Activated CD8-positive, alpha-beta memory T cell treated with anti-CD3 and anti-CD28 coated beads, Interleukin-2, amount 10 ng/mL, durations not matched to agents 7 days and 5 days (primary cell): ENCODE measurements at places on chromosomes 5 and 9. TPM values are rescaled to one million over a fixed set of nuclear protein-coding genes. Genes with fewer than 3 reads are reported as not detected.
A peak's percentile ranks its signal among the peaks of the same experiment; 100 is the strongest.

- H3K27me3 ChIP-seq: peaks cover 36% of the 10 kb centered on the region
- peak; percentile 68 for DNase-seq
- H3K4me3 ChIP-seq: no peak overlapping the region
These were observed 314.4 kb downstream of the GADD45G start for GRCh38 chr9:89919171-89919681.

DNA sequence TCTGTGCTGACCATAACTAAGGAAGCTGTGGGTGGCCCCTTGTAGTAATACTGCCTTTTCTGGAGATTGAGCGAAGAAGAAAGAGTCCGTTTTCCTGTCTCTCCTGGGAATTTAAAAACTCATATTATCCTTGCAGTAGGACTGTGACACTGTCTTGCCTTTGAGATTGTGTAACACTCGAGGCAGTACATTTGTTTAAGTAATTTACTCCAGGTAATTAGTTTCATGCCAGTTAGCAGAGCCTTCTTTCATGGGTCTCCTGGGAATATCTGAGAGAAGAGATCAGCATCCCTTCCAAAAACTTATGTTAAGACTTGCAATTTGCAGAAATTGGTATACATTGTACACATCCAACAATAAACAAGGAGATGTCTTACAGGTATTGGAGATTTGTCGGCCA lies 405.6 kb downstream of the DMRT2 start:
- H3K27me3 ChIP-seq: peaks cover 12% of the 10 kb centered on the region

DNA sequence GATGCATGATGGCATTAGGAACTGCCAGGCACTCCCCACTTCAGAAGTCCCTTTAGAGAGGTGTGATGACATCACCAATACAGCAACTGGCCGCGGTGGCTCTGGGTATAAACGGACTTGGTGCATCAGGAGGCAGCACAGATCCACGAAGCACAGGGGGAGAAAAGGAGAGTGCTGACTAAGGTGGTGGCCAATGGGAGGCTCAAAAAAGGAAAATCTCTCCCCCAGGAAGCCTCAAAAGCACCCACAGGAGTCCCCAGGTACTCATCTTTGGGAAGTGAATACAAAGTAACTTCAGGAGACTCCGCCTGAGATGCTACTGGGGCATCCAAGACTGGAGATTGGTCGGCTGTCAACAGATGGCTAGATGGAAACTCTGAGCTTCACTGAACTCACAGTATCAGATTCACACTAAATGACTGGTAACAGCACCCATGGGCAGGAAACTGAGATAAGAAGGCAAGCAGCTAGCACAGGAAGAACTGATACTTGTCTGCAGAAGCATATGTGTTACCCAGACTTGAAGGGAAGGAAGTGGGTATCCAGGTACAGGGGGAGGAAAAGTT lies 7.6 kb downstream of the TTC39B start:
- peaks cover 33% of the 10 kb centered on the region for H3K36me3 ChIP-seq
- peak overlapping the region; percentile 97 for H3K27ac ChIP-seq
- no peaks in the 10 kb centered on the region for H3K27me3 ChIP-seq
- H3K4me1 ChIP-seq: peaks cover 66% of the 10 kb centered on the region
- peak; percentile 84 for DNase-seq

DNA sequence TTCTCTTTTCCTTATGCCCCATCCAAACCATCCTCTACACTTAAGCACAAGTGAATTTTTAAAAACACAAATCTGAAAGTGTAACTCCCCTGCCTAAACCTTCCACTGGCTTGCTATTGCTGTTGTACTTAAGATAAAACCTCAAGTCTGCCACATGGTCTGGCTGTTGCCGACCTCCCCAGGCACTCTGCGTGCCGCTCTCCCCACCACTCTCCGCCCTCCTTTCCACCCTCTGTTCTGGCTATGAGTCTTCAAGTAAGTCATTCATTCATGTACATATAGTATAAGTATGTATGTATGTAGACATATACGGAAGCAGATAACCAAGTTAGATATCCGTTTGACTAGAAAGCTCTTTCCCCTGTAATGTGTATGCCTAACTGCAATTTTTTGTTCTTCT lies 94.7 kb upstream of the ANKRD55 start:
- H3K27ac ChIP-seq: peak overlapping the region; percentile 87
- peak overlapping the region; percentile 4 for H3K4me3 ChIP-seq
- H3K36me3 ChIP-seq: peaks cover 7% of the 10 kb centered on the region
- DNase-seq: peak; percentile 93
- no peaks in the 10 kb centered on the region for H3K27me3 ChIP-seq

DNA sequence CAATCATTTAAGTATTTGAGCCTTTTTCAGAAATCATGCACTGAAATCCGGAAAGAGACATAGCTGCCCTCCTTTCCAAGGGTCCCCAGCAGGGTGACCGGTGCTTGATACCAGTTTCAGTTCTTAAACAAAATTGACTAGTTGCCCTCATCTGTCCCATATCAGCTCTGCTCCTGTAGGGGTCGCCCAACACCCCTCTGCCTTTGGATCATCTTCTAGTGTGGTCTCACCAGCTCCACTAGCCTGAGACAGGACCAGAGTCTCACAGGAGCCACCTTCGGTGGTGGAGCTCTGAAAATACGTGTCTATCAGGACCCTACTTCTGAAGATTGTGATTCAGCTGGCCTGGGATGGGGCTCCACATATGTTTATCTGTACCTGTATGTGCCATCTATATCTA lies 428.2 kb downstream of the ENC1 start:
- peaks cover 11% of the 10 kb centered on the region for H3K27me3 ChIP-seq
- no peak overlapping the region for H3K4me3 ChIP-seq
- H3K36me3 ChIP-seq: no peaks in the 10 kb centered on the region
- no peak overlapping the region for H3K27ac ChIP-seq

- peaks cover 37% of the 10 kb centered on the region for H3K36me3 ChIP-seq
- peak overlapping the region; percentile 100 for H3K27ac ChIP-seq
- H3K27me3 ChIP-seq: no peaks in the 10 kb centered on the region
- H3K4me1 ChIP-seq: peaks cover 37% of the 10 kb centered on the region
- no peak for DNase-seq
These were observed 1.7 kb downstream of the CNOT8 start for GRCh38 chr5:154860123-154860522.

GRCh38 chr5:96338624-96339415 lies 94.2 kb downstream of the PCSK1 start:
- no peaks in the 10 kb centered on the region for H3K36me3 ChIP-seq
- no peaks in the 10 kb centered on the region for H3K4me1 ChIP-seq
- DNase-seq: no peak
- no peak overlapping the region for H3K27ac ChIP-seq

F2R gene
- total RNA-seq: 39.7 TPM

DNA sequence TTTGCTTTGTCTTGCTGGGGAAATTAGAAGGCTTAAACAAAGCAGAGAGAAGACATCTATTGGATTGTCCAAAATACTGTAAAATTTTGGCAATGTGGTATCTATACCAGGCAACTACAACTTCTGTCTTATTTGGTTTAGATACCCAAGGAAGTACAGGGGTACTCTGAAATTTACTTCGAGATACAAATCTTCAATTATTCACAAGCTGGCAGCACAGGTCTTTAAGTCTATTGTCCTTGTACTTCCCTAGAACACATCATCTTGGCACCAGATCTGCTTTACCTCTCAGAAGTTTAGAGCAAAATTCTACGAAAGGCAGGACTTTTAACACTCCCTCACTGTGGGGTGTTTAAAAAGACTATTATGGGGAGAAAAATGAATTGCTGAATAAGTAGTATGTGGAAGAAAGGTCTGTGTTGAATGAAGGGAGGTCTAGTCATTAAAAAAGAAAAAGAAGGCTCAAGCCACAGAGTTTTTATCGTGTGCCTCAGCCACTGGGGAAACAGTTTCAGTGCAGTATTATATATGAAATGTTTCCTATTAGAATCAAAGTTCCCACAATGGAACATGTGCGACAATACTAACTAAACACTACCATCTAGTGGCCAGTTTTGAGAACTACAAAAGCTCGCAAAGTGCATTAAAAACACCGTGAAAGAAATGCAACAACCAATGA lies 93.7 kb downstream of the PDE4D start:
- no peak overlapping the region for H3K4me3 ChIP-seq
- H3K27me3 ChIP-seq: peaks cover 18% of the 10 kb centered on the region
- H3K36me3 ChIP-seq: no peaks in the 10 kb centered on the region
- H3K4me1 ChIP-seq: no peaks in the 10 kb centered on the region
- no peak overlapping the region for H3K27ac ChIP-seq
- DNase-seq: no peak

CCDC180 gene
- total RNA-seq: 5.3 TPM

GRCh38 chr5:131677115-131677514 lies 42.1 kb upstream of the RAPGEF6 start:
- DNase-seq: no peak
- H3K4me1 ChIP-seq: peaks cover 30% of the 10 kb centered on the region
- peaks cover 56% of the 10 kb centered on the region for H3K36me3 ChIP-seq
- no peaks in the 10 kb centered on the region for H3K27me3 ChIP-seq
- H3K27ac ChIP-seq: no peak overlapping the region
- no peak overlapping the region for H3K4me3 ChIP-seq

GRCh38 chr5:82331557-82331956 lies 53.4 kb upstream of the RPS23 start:
- DNase-seq: no peak
- no peak overlapping the region for H3K27ac ChIP-seq
- H3K4me3 ChIP-seq: no peak overlapping the region
- no peaks in the 10 kb centered on the region for H3K4me1 ChIP-seq
